Stimulated activated CD8-positive, alpha-beta memory T cell treated with anti-CD3 and anti-CD28 coated beads, Interleukin-4, amount 100 ng/mL, for 4 hours (primary cell): ENCODE measurements at places on chromosomes 11 and 22.

DNA sequence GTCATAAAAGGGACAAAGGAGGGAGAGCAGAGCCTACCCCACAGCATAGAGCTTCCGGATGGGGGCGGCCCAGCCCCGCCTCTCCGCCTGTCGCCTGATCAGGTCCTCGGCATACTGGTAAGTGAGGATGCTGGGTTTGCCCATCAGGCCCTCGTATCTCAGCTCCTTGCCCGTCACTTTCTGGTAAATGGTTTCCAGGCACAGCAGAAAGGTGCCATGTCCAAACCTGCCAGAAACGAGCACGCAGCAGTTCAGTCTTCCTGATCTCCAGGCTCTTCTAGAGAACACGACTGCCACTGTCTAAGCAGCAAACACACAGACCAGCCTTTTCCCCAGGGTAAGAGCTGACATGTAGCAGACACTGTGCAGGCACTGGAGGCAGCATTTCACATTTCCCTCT lies 17.4 kb upstream of the TMEM121B start:
- DNase-seq: no peak

DNA sequence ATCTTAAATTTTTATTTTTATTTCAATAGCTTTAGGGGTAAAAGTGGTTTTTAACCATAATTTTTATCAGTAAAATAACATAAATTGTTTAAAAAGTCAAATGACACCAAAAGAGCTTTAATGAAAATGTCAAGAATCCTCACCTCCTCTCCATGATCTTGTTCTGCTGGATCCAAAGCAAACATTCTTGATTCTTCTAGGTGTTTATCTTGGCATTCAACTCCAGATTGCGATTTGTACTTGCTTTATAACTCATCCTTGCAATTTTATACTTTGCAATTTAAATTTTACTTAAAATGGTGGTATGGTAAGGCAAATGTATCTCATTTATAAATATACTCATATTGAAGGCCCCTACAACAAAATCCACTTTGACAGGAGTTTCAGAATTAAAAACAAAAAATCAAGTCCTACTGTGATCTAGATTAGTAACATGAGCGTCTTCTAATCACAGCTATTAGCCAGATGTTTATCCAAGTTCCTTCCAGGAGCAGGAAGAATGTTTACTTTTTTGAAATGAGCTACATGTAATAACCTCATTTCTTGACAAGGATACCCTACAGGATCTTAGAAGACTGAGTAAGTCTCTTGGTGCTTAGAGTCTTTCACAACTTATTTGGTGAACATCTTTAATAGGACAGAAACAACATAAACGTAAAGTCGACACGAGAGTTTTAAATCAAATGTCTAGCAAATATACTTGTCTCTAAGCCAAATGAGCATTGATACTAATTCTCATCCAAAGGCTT lies 72.4 kb upstream of the CARD18 start:
- no peak for DNase-seq

DNA sequence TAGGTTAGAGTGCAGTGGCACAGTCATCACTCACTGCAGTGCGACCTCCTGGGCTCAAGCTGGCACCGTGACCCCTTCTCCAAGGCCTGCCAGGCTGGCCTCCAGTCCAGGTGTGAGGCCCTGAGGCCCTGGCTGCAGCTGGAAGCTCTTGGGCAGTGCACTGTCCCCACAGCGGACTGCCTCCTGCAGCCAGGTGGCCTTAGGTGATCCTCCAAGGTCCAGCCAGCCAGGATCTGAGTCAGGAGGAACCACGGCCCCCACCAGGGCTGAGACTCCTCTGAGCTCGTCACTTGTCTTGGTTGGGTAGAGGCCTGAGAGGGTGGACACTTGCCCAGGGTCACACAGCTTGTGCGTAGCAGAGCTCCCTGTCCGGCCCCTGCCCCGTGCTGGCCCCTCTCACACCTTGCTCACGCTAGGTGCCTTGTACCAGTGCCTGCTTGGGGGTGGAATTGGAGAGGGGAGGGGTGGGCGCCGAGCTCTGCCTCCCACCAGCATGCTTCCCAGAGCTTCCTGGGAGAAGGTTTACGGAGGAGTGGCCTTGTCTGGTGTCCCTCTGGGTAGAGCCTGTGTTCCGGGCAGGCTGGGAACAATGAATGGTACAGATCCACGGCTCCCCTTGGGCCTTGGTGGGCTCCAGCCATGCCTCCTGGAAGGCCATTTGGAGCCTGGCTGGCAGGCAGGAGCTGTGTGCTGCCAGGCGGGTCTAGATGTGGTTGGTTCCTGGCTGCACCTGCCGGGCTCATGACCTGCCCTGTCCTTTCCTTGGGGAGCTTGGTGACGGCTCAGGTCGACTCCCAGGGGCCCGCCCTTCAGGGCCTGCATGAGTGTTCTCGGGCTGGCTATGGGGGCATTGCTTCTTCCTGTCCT lies 20.6 kb downstream of the KCNQ1 start:
- no peak for DNase-seq

GRCh38 chr11:123640677-123641494 lies 13.5 kb downstream of the SCN3B start:
- no peak for DNase-seq

DNA sequence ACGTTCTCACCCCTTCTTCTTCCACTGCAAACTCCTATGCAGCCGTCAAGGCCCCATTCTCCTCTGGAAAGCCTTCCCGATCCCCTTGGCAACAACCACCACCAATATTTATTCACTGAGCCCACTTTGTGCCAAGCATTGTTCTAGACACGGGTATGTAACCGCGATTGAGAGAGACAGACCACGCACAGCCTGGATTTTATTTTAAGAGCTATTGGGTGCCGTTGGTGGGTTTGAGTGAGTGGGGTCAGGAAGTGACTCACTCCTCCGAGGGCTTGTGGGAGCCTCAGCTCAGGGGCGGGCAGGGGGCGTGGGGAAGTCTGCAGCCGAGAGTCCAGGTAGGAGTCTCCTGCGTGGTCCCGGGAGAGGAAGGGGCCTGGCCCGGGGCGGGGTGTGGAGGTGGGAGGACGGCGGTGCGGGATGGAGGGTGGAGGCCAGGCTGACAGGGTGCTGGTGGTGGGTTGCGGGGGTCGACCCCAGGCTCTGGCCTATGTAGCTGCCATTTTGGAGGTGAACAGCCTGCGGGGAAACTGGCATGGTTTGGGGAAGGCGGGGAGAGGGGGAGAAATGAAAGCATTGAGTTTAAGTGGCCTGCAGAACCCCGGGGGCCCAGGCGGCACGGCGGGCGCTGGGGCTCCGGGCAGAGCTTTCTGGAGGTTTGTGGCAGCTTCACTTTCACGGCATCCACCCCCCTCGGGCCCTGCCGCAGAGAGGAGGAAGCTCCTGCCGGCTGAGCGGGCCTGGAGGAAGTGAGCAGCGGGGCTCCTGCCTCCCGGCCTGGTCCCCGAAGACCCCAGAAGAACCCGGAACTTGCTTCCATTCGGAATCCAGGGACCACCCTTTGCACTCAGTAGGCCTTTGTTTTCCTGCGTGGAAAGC lies 547 bp downstream of the PARVG start:
- peak; percentile 32 for DNase-seq

- no peak for DNase-seq
Measured at GRCh38 chr11:72908032-72908676, 93.9 kb downstream of the ATG16L2 start.

DNA sequence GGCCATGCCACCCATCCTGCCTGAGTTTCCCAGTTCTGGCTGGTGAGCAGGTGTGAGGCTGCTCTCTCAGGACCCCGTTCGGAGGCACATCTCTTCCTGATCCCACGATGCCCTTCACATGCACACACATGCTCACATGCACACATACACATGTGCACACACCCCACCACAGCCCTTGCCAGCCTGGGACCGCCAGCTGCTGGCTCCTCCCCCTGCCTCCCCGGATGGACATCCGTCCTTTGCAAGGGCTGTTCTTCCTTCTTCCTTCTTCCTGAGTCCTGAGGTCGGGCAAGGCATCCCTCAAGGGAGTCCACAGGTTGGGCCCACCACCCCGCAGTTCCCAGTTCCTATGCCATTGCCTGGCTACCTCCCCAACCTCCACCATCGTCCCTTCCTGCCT lies 10.5 kb upstream of the CDKN1C start:
- DNase-seq: no peak

DNA sequence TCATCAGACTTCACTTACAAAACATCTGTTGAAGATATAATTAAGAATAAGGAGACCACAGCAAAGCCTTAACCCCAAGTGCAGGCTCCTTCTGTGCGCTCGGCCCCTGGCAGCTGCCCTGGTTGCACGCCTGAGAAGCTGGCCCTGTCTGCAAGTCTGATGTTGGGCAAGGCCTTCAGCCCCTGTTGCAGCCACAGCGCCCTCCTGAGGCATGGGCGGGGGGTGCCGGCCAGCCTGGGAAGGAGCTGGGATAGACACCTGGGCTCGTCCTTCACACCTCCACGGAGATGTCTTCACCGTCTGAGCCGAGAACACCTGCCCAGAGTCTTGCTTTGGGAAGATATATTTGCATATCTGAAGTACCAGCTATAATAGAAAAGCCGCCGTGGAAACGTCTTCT lies 104.1 kb downstream of the MPPED1 start:
- no peak for DNase-seq

GRCh38 chr11:104164028-104164520 lies at the start of gene PDGFD:
Gene PDGFD (minus strand): TSS chr11:104164147.
- DNase-seq: peak; percentile 22

GRCh38 chr11:14898355-14898754 lies 6.3 kb upstream of the CYP2R1 start:
- DNase-seq: no peak

DNA sequence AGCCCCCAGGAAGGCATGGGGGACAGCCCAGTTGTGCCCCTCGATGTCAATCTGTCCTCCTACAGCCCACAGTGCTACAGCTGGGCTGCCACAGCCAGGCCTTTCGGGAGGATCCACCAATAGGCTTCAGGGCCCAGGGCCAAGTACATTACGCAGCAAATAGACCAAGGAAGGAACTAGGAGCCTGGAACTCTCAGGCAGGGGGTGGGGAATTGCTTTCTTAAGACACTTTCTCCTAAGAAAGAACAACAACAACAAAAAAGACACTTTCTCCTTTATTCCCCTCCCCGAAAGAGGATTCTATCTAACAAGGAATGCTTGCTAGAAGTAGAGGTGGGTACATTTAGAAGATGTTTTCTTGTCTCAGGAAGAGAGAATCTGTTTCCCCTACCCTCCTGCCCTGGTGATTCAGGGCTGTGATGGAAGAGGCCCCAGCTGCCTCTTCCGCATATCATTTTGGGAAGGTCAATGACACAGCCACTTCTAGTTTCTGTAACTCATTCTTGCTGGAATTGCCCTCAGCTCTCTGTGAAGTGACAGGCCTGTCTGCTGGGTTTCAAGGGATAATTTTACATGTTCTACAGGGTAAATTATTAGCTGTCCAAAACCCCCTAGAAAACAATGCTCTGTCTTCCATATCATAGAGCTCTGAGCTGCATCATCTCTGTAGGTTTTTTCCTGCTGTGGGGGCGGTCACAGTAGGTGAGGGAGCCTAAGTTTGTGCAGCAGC lies 6.0 kb upstream of the MALAT1 start:
- DNase-seq: no peak

DNA sequence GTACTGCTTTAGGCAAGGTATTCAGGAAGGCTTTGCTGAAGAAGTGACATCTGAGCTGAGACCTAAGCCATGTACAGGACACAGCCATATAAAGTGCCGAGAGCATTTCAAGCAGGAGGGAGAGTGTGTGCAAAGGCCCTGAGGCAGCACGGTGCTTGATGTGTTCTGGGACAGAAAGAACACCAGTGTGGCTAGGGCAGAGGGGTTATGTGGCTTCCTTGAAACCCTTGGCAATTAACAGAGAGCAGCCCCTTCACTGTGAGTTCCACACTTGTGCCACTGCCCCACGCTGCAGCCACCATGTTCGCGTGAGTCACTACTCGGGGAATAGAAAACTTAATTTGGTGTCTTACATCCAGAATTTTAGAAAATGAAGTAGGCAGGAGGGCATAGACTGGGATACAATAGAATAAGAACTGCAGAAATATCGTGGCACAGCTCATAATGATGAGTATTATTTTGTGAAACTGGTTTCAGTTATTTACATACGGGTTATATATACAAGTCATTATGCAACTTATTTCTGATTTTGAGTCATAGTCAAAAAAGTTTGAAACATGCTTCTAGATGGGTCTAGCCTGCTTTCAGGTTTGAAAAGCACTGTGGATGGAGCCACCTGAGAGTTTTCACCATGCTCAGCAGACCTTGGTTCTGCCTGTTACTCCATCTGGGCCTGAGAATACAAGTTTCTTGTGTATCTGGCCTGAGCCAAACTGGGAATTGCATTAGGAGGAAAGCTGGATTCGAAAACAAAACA lies 11.8 kb downstream of the IL10RA start:
- no peak for DNase-seq

- no peak for DNase-seq
Measured at GRCh38 chr11:62315431-62315830, 16.6 kb upstream of the SCGB1D4 start.

DNA sequence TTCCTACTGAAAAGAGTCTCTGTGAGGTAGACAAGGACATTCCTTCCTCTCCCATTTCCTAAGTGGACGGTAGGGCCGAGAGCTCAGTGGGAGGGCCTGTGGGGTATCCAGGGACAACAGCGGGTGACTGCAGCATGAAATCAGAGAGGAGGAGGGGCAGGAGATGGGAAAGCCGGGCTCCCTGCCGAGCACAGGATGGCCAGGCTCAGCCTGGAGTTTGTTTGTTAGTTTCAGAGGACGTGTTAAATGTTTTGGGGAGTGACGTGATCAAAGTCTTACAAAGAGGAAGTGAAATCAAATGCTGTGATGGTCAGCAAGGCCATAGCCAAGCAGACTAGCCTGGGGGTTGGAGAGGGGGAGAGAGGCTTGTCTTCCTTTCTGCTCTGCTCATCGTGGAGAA lies 152.7 kb downstream of the ADAMTS15 start:
- no peak for DNase-seq

DNA sequence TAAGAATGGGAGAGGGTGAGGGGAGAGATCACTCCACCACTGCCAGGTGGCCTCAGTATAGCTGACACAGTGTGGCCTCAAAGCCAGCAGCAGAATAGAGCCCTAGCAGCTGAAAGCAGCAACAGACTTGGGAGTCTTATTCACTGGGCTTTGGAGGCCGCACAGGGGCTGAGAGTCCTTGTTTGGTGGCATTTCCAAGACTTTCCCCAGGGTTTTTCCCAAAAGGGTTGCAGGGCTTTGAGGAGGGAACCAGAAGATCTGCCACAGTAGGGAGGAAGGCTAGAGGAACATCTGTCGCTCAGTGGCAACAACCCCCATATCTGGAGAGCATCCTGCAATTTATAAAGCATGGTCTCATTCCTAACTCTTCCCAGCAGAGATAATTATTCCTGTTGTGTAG lies 35.0 kb upstream of the RCN1 start:
- no peak for DNase-seq

GRCh38 chr22:28074526-28074925 lies 155.5 kb upstream of the PITPNB start:
- DNase-seq: no peak

- DNase-seq: no peak
Measured at GRCh38 chr11:123707606-123708205, 33.8 kb downstream of the ZNF202 start.

DNA sequence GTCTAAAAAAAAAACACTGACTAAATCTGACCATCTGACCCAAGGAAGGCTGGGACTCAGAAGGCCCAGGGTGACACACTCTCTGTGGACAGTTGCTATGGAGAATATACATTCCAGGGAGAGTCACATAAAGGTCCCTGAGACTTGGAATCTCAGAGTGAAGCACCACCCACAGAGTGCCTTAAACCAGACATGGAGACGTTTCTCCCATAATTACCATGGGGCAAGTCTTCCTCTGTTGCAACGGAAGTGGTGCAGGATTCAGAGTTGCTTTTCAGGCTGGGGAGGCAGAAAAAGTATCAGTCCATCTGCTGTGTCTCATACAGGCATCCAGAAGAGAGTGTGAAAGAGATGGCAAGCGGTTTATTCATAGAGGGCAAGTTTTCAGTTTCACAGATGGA lies 58.7 kb upstream of the SLN start:
- DNase-seq: no peak
